Activated T-cell treated with anti-CD3 and anti-CD28 coated beads for 4 hours (primary cell): ENCODE measurements at places on chromosomes 3 and 15.

DNA sequence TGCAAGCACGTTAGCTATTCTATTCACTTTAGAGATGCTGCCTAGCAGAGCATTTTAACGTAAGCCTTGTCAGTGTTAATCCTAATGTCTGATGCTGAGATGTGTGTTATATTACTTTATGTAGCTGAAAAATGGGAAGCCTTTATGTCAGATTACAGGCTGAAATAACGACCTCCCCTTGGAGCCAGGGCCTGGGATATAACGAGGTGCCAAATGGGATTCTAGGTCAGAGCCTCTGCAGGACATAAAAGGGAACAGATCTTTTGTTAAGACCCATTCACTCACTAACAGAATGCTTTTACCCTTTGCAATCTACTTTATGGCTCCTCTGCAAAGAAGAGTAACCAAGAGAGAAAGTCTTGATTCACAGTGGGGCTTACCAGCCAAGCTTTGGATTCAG lies 815.5 kb upstream of the CFAP20DC start:
- no peak for DNase-seq

- no peak for DNase-seq
These were observed 3.5 kb downstream of the TNFSF10 start for GRCh38 chr3:172519740-172520139.

GRCh38 chr3:196073255-196073753 lies 8.6 kb downstream of the TFRC start:
- DNase-seq: peak; percentile 56

GRCh38 chr15:82106679-82107078 lies 60.9 kb upstream of the MEX3B start:
- no peak for DNase-seq

DNA sequence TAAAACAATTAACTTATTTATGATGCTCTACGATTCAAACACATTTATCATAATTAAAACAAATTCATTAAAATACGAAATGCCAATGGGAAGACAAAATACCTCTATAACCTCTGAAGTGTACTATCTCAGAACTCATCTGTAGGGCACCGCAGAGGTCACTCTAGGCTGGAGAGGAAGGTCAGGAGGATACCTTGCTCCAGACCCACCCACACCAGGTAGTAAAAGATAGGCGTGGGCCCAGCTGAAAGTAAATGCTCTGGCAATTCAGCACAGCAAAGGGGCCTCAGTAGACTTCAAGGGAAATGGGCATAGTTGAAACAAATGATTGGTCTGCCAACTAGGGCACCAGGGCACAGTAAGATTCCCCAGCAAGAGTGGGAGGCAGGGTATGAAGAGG lies 26.0 kb upstream of the SPPL2A start:
- DNase-seq: no peak

DNA sequence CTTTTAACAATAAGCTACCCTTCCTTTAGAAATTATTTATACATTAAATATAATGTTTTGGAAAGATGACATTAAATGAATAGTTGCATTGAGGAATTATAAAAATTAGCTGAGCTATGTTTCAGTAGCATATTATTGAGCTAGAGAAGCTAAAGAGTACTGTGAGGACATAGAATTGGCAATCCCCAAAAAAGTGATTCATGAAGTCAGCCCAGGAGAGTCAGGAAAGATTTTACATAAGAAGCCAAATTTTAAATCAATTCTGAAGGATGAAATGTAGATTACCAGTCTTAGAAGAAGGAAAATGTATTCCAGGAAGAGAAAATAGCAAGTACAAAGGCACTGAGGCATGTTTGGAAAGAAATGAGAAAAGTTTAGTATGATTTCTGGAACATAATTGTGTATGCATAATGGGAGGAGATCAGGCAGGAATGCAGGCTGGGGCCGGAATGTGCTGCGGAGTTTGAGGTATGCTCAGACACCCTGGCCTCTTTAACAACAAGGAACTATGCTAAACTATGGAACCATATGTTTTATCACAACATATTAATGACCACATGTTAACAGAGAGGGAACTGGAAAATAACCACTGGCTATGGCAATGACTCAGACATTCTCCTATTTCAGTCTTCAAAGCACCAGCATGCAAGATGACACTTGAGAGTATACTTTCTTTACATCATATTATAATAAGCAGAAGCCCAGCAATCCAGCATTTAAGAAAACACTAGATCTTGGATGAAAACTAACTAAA lies 103.3 kb upstream of the COL8A1 start:
- DNase-seq: no peak

GRCh38 chr3:70556056-70556455 lies 243.6 kb upstream of the MDFIC2 start:
- DNase-seq: no peak

DNA sequence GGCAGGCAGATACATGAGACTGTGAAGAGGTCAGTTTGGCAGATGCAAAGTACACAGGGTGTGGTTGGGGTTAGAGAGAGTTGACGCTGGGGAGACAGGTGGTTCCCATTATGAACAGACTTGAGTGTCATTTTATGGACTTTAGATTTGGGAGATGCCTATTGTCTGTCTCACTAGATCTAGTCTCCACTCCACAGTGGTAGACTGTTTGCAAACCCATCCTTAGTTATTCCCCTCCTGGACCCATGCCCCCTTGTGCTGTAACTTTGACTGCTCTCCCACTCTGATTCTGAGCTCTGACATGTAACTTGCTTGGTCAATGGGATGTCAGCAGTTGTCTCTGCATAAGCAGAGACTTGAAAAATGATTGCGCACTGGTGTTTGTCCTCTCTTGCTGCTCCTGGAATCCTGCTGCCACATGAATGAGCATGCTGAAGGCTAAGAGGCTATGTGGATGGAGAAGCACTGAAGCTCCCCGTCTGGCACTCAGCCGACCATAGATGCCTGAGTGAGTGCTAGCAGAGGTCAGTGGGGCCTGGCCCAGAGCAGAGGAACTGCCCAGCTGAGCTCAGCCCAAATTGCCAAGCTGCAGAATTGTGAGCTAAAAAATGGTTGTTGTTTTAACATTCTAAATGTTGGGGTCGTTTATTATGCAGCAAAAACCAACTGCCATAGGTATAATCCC lies 88.2 kb downstream of the FAM43A start:
- DNase-seq: no peak

DNA sequence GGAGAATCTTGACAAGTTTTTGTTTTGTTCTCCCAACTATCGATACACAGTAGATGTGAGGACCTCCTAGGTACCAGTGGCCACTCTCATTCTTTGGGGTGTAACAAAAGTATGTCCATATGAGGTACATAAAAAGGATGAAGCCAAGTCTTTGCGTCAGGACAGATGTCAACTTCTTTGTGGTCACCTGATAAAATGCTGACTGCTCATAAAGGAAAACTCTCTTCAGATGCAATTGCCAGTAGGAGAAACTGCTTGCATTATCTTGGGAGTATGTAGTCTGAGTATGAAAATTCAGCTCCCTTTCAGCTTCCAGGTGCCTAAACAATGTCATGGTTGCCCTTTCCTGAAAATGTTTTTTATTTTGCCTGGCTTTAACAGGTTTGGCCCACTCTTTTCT lies 123.8 kb upstream of the GOLIM4 start:
- no peak for DNase-seq

GRCh38 chr15:29149738-29150075 lies 119.9 kb downstream of the NSMCE3 start:
- DNase-seq: no peak

DNA sequence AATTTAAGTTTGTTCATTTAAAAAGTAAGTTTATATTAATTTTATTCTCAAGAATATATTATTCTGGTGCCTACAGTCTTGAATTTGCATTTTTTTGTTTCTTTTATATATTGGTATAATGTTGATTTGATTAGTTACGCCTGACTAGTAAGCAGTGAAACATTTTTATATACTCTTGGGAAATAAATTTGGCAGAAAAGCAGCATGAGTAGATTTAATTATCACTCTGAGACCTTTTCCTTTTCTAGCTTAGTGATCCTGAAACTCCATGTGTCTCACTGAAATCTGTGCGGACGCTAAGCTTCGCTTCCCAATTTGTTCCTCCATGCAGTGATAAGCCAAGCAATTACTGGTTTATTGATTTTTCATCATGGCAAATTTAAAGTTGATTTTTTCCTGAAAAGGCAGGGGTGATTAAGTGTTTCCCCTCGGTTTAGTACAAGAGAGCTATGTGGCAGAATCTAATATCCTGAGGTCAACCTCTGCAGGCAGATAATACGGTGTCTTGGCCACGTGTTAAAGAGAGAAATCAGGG lies 87.2 kb upstream of the MLF1 start:
- no peak for DNase-seq

DNA sequence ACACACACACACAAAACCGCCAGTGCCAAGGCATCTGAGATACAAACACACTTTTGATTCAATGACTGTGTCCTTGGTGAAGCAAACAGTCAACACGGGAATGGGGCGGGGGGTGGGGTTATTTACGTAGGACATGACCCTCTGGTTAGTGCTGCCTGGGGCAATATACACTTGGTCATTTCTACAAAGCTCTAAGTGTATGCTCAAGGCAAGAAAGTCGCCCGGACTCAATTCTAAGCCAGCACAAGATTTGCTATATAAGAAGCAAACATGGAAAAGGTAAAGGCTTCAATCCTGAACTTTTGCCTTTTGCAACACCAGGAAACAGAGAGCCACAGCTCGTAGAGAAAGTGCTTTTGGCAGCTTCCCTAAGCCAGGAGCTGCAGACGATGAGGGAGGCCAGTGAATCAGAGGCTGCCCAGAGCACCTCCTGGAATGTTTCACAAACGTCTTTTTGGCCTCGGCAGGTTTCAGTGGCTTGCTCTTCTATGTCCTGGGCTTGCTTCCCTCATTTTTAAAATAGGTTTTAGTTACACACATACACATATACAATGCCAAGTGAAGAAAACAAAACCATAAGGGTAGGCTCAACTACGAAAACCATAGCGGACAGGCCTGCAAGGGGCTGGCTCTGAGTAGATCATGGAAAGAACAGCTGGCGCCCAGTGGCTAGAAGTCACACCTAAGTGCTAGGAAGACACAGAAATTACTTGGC lies 73.6 kb downstream of the TM4SF4 start:
- DNase-seq: no peak

DNA sequence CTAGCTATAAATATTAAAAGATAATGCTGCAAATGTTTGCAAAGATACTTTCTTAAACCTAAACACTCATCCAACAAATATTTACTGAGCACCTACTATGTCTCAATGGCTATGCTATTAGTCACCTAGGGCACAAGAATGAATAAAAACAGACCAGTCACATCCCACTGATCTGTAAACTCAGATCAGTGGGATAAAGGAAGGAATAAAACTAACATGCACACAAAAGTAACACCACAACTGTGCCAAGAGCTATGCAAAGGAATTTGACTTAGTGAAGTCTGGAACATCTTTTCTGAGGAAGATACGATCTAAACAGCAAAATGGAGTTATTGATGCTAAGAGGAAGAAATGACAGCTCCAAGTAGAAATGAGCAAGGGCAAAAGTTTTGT lies 56.6 kb downstream of the CBLB start:
- DNase-seq: no peak

DNA sequence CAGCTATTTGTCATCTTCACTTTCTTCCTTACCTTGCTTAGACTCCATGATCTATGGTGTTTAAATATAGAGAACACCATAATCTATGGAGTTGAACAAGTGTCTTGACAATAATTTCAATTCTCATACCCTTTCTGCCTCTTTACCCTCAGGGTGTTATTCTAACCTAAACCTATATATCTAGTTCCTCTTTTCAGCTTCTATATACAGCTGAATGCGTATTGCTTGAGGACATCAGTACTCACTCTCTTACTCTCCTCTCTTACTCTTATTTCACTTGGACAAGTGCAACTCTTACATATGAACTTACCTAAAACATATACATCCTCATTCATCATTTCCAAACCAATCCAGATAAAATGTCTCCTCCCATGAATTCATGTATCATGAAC lies 187.1 kb downstream of the RAP2B start:
- DNase-seq: no peak

DNA sequence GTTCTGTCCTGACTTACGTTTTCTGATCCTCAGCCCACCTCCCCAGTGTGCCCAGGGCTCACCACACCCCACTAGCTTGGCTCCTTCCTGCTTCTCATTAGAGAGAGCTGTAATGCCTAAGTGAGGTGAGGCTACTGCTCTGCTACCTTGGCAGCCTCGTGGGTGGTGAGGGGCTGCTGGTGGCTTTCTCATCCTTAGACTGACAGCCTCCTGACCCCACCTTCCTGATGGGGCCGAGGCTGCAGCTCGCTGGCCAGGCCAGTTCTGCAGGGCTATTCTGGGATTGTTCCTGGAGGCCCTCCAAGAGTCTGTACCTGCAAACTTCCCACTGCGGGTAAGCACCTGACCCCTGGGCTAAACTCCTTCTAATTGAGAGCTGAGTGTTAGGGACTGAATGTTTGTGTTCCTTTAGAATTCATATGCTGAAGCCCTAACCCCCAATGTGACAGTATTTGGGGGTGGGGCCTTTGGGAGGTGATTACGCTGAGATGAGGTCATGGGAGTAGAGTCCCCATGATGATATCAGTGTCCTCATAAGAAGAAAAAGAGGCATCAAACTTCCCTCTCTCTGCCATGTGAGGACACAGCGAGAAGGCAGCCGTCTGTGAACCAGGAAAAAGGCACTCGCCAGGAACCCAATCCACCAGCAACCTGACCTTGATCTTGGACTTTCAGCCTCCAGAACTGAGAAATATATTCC lies 38.1 kb upstream of the IQSEC1 start:
- no peak for DNase-seq

GRCh38 chr3:171270541-171270940 lies 189.7 kb downstream of the TNIK start:
- DNase-seq: no peak

- no peak for DNase-seq
These were observed 66.2 kb downstream of the HES1 start for GRCh38 chr3:194201953-194202666.

DNA sequence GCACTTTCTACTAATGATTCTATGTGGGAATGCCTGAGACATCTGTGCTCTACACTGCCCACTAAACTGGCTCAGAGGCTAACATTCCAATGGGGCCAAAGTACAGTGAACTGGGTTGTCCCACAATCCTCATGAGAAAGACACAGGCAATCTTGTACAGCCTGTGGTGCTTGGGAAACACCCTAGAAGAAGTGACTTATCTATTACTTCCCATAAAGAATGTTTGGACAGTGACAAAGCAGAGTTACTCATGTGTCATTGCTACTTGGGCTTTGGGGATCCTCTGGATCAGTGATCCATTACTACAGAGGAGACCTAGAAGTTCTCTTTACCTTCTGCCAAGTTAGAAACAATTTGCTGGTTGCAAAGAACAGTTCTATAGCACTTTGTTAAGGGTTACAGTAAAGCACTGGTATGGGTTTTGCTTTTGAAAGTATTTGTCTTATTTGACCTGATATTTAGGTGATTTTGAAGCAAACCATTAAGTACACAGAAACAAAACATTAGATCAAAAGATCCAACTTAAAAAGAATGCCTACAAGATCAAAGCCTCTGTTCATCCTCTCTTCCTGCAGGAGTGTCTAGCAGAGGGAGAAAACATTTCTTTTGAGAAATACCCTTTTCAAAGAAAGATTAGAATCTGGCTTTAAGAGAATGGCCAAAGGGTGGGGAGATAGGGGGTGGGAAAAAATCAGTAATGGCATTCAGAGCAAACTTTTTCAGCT lies 75.8 kb downstream of the CTNNB1 start:
- no peak for DNase-seq

- no peak for DNase-seq
These were observed 45.2 kb downstream of the C2CD4B start for GRCh38 chr15:62119874-62120273.

GRCh38 chr15:66775127-66776105 lies 73.4 kb downstream of the SMAD6 start:
- DNase-seq: no peak

GRCh38 chr3:111616417-111617105 lies 21.4 kb upstream of the ZBED2 start:
- peak; percentile 34 for DNase-seq

GRCh38 chr3:112338021-112338726 lies 5.2 kb downstream of the CD200 start:
- DNase-seq: no peak

- DNase-seq: no peak
These were observed 244.7 kb upstream of the ZPLD1 start for GRCh38 chr3:102189956-102190723.
